GM13977 (cell line): ENCODE measurements at places on chromosomes 11 and 22.

DNA sequence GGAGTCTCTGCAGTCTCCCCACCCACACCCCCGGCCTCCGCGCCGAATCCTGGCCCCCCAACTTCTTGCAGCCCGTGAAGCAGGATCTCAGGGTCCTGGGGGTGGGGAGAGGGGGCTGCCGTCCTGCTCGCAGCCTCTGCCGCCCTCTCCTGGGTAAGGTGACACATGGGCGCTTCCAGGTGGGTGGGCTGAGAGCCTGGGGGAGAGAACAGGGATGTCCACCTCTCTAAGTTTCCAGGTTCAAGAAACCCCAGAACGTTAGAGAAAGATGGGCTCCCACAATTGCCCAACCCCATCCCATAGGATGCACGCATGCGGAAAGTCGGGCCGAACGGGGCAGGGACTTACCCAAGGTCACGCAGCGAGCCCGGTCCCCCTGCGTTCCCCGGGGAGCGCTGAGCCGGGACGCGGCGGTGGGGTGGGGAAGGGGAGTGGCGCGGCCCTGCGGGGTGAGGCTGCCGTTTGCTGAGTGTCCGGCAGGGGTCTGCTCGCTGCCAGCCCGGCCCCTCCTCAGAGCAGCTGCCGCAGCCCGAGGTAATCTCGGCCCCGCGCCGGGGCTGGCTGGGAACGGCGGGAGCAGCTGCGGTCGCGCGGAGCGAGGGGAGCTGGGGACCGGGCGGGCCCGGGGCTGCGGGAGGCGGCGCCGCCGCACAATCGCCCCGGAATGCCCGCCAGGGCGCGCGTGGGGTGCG is 705 bp upstream of the CAPN1 start:
- peak; percentile 83 for DNase-seq

DNA sequence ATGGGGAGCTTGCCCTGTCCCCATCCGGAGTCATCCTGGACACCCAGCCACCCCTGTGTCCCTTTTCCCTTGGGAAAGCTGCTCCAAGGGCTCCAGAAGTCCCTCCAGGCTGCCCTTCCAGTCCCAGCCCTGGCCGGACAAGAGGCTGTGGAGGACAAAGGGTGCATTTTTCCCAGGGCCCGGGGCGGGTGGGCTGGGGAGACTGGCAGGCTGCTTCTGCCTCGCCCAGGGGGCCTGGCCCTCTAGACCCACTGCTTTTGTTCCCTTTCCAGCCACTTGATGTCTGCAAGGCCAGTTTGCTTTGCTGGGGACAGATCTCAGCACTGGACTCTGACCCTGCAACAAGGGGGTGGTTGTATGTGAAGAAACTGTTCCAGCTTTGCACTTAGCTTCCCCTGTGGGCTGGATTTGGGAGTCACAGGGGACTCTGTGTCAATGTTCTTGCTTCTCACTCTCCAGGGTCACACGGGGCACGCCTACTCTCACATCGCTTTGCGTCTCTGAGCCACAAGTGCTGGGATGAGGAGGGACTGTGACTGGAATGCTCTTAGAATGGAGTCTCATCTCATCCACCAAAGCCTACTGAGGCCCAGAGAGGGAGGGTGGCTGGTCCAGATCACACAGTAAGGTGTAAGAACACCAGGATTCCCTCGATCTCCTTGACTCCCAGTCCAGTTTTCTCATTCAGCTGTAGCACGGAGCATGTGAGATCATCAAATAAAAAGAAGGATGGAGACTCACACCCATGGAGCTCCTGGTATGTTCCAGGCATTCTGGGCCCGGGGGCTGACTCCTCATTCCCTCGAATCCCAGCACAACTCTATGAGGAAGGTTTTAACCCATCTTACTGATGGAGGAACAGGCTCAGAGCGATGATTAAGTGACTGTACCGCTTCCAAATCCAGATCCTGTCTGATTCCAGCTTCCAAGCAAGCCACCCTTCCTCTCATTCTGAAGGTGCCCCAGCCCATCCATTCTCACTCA is 59.9 kb downstream of the FBXO7 start:
- no peak for DNase-seq

DNA sequence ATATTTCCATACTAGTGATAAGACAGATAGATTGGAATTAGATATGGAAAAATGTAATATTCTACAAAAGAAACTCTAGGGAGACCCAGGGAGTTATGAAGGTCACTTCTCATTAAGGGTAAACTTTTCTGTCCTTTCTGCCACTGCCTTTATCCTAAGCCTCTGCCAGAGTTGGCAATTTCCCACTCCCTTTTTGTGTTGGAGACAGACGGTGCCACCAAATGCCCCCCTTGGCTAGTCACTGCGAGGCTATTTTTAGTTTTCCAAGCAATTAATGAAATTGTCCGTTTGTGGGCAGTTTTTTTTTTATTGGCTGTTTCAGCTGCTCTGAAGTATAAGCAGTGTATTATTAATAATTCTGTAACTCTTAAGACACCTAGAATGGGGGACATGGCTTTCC is 67.6 kb upstream of the TENM4 start:
- no peak for DNase-seq

DNA sequence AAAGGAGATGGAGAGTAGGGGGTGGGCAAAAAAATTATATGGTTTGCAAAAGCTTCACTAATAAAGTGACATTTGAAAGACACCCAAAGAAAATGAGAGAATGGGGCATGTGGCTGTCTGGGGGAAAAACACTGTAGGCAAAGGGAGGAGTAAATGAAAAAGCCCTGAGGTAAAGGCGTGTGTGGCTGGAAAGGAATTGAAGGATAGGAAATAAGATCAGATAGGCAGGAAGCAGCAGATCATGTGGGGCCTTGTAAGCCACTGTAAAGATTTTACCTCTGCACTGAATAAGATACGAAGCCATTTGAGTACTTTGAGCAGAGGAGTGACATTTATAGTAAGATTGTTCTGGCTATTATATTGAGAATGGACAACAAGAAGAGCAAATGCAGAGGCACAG is 49.8 kb upstream of the FDX1 start:
- no peak for DNase-seq

DNA sequence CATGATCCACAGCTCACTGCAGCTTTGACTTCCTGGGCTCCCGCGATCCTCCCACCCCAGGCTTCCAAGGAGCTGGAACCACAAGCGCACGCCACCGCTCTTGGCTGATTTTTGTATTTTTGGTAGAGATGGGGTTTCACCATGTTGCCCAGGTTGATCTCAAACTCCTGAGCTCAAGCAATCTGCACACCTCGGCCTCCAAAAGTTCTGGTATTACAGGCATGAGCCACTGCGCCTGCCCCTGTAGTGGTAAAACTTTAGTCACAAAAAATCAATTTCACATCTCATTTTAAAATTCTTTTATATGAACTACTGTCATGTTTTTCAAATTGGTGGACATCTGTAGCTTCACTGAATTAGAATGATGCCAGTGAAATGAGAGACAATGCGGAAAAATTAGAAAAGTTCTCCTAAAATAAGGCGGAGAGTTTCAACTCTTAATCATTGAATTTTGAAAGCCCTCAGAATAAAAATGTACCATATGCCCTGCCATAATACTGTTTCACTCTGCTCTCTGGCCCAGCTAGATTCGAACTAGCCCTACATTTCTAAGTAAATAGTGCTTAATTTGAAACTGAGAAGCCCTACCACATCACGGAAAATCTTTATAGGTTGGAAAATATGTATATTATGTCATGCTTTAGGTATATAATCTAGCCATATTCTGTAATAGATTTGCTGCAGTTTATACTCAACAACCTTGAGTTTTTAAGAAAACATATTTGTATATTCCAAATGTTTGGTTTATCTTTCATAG is 78.7 kb downstream of the HORMAD2 start:
- no peak for DNase-seq

DNA sequence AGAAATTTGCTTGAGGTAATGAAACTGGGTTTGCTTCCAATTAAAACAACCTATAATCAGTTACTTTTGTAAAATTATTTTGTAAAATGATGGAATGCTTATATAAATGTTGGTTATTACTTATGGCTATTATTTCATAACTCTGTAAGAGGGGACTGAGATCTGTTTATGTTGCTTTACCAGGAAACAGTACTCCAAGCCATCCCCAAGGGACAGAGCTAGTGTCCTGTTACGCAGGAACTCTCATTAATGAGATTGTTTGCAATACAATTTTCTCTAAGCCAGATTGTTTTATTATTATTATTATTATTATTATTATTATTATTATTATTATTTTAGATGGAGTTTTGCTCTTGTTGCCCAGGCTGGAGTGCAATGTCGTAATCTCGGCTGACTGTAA is 2.3 kb upstream of the NOX4 start:
- DNase-seq, result no peak

DNA sequence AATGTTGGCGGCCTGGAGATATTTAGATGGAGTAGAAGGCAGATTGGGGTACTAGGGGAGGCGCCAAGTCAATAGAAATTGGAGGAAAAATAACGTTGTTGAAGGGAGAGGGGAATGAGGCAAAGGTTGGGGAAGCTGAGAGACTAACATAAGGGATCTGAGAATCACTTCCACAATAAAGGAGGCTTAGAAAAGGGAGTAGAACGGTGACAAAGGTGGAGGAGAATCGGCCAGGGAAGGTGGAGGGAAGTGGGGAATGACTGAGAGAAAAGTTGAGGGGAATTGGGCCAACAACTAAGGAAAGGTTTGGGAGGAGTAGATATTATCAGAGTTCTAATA is 510 bp downstream of the PPME1 start:
- DNase-seq, result no peak

- DNase-seq, result peak; percentile 37
These were observed 65.5 kb downstream of the BMAL1 start for GRCh38 chr11:13343067-13343466.

DNA sequence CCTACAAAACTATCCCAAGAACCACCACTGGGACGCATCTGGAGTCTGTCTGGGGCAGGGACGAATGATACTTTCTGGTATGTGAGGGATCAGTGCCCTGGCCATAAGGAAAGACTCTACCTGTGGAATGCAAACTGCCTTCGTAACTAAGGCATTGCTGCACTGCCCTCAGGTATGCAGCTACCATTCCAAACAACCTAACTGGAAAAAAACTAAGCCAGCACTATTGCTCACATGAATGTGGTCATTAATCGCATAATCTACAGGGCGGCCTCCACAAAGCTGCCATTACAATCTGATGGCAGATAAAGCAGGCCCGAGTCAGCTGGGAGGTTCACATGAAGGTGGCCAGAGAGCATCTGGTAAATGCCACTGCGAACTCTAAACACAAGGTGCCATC is 3.9 kb downstream of the PACSIN2 start:
- DNase-seq, result no peak

- no peak for DNase-seq
These were observed 72.2 kb downstream of the KCNQ1 start for GRCh38 chr11:2517016-2517385.

DNA sequence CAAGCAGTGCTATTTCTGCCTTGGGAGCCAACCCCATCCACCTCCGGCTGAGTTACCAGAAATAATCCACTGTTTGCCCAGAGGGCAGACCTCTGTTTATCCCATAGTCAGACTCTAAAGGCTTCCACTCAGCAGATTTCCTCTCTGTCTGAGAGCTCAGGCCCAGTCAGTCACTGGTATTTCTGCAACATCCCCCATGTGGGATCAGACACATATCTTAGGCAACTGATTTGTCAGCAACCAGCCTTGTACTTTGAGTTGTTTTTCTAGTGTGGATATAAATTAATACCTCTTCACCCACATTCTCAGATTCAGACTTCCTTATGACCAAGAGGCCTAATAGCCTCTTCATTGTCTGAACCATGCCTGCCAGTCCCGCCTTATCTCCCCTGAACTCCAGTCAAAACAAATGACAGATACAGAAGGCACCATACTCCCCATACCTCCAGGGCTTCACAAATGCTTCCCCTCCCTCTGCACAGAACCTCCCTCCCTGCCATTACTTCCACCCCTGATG is 193.6 kb downstream of the FAM76B start:
- no peak for DNase-seq

- no peak for DNase-seq
These were observed 1.2 kb downstream of the BACE1 start for GRCh38 chr11:117314840-117315239.

DNA sequence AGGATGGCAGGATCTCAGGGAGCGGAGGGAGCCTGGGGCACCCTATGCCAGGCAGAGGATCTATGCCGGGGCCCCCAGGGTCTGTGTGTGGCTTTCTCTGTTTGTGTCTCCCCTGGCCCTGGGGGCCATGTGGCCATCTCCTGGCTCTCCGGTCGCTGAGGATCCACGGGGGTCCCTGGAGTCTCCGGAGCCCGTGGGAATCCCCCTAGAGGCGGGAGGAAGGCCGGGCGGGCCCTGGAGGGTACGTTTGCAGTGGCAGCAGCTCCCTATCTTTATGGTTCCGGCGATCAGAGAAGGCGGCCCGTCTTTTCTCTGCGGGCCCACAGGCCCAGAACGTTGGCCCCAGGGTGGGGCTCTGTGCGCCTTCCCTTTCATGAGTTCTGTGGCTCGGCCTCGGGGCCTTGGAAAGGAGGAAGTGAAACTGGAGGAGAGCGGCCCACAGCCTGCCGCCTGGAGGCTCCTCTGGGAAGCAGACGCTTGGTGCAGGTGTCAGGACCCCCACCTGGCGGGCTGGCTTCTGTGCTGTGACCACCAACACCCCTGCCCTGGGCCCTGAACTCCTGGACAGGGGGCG is 82.1 kb downstream of the KCNQ1 start:
- peak; percentile 78 for DNase-seq

DNA sequence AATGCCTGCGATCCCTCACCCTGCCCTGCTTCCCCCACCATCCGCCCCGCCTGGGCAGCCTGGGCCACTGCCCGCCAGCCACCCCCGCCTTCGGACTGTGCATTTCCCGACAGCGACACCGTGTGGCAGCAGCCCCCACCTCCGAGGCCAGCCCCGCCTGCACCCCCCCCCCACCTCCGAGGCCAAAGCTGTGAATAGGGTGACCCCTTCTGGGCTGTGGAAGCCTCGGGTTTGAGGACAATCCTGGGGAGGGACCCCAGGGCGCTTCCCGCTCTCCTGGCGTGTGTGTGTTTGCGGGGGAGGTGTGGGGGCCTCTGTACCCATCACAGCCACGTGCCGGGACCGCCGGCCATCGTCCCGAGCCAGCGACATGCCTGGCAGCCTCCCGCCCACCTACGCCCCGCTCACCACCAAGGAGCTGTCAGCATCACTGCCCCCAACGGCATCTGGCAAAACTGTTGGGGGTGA is 33.8 kb upstream of the PPARA start:
- peak; percentile 97 for DNase-seq

DNA sequence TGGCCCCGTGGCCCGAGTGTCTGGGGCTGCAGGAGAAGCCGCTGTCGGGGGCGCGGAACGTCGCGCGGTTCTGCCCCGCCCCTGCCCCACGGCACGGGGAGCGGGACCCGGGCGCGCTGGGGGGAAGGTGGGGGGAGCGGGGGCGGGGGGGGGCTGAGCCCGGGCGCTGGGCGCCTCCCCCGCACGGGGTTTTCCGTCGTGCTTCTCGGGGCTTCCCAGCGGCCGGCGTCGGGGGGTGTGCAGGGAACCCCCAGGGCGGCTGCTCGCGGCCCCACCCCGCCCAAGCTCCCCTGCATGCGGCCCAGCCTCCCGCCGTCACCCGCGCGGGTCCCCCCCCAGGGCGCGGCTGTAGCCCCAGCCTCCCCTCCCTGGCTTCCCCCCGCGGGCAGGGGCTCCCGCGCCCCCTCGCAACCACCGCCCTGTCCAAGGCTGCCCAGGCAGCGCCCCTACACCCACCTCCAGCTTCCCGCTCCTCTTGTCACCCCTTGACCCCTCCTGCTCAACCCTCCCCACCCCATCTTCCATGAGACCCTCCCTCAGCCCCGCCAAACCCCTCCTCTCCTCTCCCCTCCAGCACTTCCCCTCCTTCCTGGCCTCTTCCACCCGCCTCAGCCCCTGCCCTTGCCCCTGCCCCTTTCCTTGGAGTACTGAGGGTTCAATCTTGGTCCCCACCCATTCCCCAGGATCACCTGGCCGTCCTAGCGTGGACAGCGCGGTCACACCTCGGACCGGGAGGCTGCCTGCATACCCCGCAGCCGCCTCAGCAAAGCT is 1.7 kb downstream of the IL17REL start:
- DNase-seq, result peak; percentile 93

GRCh38 chr11:61650781-61651571 is 29.2 kb upstream of the DAGLA start:
- DNase-seq, result no peak
